ENCODE measurements at places on chromosomes 5 and 9. TPM values are rescaled to one million over a fixed set of nuclear protein-coding genes. Genes with fewer than 3 reads are reported as not detected.

Gene SERF1A
- total RNA-seq = 2.7 TPM

Gene TIMD4
- not detected for total RNA-seq

Gene CARTPT
- 8.8 TPM for total RNA-seq

- peaks cover 3% of the 10 kb centered on the region for H3K4me1 ChIP-seq
- no peaks in the 10 kb centered on the region for H3K36me3 ChIP-seq
- no peak overlapping the region for H3K27ac ChIP-seq
- H3K4me3 ChIP-seq = no peak overlapping the region
- ATAC-seq = no peak
Observed at GRCh38 chr5:143557061-143557818, 153.8 kb upstream of the NR3C1 start.

DNA sequence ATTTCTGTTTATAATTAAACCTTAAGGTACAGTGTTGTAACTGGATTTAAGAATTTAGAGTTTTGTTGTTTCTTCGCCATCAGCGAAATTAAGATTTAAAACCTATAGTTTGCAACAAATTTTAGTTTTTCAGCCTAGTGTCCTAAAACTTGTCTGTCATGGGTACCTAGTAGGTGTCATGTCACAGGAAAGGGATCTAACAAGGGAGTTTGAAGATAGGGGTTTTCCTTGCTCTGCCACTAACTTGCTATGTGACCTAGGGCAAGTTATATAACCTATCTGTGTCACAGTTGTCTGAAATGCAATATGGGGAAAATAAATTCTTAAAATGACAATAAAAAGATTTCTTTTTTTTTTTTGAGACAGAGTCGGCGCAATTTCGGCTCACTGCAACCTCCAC lies 9.2 kb upstream of the ABL1 start:
- H3K4me3 ChIP-seq = no peak overlapping the region
- H3K27ac ChIP-seq = peak overlapping the region; percentile 40
- H3K27me3 ChIP-seq = no peaks in the 10 kb centered on the region
- ATAC-seq = no peak
- no peaks in the 10 kb centered on the region for H3K36me3 ChIP-seq

DNA sequence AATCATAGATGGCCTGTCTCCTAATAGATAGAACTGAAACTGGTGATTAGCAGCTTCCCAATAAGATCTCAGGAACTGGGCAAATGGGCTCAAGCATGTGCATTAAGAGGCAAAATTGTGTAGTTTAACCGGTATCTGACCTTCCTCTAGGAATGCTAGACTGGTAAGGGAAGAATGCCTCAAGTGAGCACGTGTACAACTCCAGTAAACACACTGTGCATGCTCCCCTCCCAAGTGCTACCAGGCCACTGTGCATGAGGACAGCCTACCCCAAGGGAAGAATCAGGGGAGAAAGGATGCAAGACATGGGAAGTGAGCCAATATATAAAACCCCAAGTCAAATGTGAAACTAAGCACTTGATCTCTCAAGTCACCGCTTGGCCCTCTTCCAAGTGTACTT lies 1157.4 kb upstream of the CDH18 start:
- H3K27ac ChIP-seq = no peak overlapping the region
- no peaks in the 10 kb centered on the region for H3K27me3 ChIP-seq

DNA sequence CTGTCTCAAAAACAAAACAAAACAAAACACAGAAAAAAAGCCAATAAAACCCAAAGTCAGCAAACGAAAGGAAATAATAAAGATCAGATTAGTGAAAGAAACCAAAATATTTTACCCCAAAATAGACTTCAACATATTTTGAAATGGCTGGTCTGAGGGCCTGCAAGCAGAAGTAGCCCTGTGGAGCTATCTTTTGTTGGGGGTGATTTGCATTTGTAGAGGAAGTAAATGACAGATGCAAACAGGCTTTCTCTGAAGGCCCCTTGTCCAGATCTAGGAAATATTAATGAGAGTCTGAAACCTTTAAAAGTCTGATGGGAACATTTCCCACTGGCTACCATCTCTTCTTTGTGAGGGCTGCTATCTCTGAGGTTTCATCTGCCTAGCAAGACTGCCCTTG lies 74.0 kb downstream of the GCNT4 start:
- H3K36me3 ChIP-seq = no peaks in the 10 kb centered on the region
- no peaks in the 10 kb centered on the region for H3K4me1 ChIP-seq
- H3K27ac ChIP-seq = no peak overlapping the region
- H3K4me3 ChIP-seq = no peak overlapping the region

GRCh38 chr5:150503977-150504620 lies 3.8 kb upstream of the NDST1 start:
- H3K27me3 ChIP-seq = no peaks in the 10 kb centered on the region
- H3K4me3 ChIP-seq = no peak overlapping the region
- H3K36me3 ChIP-seq = no peaks in the 10 kb centered on the region
- peak; percentile 26 for ATAC-seq
- peak overlapping the region; percentile 34 for H3K27ac ChIP-seq
- H3K4me1 ChIP-seq = peaks cover 12% of the 10 kb centered on the region

GRCh38 chr9:135516132-135516860 lies 4.9 kb upstream of the LCN1 start:
- H3K36me3 ChIP-seq = no peaks in the 10 kb centered on the region
- no peak overlapping the region for H3K4me3 ChIP-seq
- no peak for ATAC-seq
- no peaks in the 10 kb centered on the region for H3K4me1 ChIP-seq
- no peak overlapping the region for H3K27ac ChIP-seq

DNA sequence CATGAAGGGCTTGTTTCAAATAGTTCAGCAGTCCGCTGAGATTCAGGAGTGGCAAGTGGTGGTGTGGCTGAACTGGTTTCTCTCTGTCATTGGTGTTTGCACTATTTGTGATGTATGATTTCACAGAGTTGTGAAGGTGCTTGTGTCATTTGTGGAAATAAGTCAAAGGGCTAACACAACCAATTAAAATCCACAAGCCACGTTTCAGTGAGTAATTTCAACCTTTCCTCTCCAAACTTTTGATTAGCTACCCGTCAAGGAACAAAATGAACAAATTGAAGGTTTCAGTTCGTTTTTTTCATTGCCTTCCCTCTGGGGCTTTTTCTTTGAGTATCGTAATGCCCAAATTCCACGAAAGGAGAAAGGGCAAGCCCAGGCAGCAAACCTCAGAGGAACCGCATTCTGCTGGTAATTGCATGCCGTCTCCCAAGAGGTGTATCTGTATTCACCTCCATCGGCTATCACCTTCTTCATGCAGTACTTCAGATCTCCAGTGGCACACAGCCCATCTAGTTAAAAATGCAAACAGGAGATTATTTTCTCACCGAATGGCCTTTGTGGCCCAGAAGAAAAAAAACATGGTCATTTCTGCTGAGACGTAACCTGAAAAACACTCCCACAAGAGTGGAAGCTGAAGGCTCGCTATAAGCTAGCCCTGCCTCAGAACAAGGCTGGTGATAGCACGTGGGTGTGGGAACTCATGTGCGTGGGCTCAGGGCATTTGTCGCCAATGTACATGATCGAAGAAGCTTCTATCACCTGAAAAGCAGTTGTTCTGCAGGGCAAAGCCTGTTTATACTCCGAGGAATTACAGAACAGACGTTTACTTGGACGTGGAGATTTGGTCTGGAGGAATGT lies 197.1 kb downstream of the NR3C1 start:
- no peak overlapping the region for H3K4me3 ChIP-seq
- H3K27ac ChIP-seq = no peak overlapping the region
- ATAC-seq = no peak
- no peaks in the 10 kb centered on the region for H3K27me3 ChIP-seq
- no peaks in the 10 kb centered on the region for H3K36me3 ChIP-seq
- no peaks in the 10 kb centered on the region for H3K4me1 ChIP-seq

GRCh38 chr9:19650312-19650711 lies 138.5 kb downstream of the SLC24A2 start:
- no peak for ATAC-seq
- H3K4me3 ChIP-seq = no peak overlapping the region
- H3K36me3 ChIP-seq = no peaks in the 10 kb centered on the region
- no peaks in the 10 kb centered on the region for H3K27me3 ChIP-seq
- no peak overlapping the region for H3K27ac ChIP-seq
- no peaks in the 10 kb centered on the region for H3K4me1 ChIP-seq

Data from gastroesophageal sphincter (tissue), 4 donors.